ENCODE measurements at places on chromosomes 6 and 20.

- DNase-seq: no peak
Observed at GRCh38 chr6:115750292-115750691, 310.4 kb downstream of the FRK start.

DNA sequence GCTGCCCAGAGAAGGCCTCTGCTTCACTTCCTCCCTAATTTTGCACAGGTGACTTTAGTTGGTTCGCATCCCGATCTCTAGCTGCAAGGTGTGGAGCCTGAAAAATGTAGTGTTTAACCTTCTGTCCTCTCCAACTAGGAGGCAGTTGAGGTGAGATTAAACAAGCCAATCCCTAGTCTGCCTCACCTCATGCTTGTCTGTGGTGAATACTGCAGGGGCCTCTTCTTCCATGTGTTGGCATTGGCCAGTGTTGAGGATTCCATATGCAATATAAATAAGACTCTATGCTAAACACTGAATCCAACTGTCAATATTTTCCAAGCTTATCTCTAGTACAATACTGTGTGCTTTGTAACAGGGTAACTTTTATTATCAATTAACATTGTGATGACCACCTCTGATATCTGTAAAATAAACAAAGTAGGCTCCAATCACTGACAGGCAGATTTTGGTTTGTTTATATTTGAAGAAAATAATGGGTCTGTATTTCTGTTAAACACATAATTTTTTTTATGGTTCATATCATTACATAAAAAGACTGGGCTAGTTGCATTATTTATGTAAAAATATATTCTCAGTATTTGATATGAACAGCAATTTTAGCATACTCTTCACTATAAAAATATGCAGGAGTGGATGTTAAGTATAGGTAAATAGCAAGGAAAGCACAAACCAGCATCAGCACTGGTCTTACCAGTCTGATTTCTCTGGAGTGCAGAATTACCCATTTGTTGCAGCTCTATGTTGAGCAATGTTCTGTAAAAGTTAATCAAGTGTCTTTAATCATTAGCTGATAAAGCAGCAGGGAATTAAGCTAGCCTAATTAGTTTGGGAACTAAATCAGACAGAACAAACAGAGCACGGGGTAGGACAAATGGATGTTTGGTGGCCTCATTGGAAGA is 74.0 kb downstream of the ANKRD6 start:
- DNase-seq: no peak

DNA sequence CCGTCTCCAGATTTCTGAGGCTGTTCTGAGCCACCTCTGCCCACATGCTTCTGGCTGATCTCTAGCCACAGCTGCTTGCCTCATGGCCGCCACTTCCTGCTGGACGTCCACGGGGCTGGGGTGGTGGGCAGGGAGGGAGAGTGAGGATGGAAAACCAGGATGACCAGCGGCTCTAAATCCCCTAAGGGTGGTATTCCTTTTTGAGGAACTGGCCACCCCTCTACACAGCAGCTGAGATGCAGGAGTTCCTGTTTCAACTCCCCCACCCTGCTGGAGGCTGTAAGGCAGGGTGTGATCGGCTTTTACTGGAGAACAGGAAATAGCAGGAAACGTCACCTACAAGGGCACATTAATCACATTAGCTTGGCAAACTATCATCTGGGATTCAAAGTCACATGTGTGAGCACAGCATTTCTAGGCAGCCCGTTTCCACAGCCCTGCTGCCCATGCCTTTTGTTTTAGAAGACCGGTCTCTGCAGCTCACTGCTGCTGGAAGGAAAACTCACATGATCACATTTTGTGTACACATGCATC is 181.6 kb upstream of the ECI2 start:
- DNase-seq: no peak

DNA sequence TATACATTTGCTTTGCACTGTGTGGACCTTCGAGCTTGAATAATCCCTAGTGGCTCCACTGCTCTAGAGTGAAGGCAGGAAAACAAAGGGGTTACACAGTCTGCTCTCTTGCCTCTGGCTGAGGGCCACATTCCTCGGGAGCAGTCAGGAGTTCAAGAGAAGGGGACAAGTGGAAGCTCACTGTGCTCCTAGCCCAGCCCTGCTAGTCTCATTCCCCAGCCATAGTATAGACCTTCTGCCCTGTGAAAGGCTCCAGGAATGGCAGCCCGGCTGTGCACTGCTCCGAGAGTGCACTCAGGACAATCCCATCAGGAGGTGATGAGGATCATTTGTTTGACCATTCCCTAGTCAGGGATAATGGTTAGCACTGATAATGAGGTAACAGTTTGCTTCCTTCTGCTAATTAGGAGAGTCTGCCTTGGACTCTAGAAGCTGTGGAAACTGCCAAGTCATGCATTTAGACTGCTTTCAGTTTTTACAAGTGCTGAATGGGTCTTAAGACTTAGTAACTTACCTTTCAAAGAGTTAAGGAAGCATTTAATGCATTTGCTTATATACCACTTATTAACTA is 8.5 kb downstream of the IYD start:
- DNase-seq: no peak

- no peak for DNase-seq
Observed at GRCh38 chr6:15399641-15400470, 154.0 kb downstream of the JARID2 start.

DNA sequence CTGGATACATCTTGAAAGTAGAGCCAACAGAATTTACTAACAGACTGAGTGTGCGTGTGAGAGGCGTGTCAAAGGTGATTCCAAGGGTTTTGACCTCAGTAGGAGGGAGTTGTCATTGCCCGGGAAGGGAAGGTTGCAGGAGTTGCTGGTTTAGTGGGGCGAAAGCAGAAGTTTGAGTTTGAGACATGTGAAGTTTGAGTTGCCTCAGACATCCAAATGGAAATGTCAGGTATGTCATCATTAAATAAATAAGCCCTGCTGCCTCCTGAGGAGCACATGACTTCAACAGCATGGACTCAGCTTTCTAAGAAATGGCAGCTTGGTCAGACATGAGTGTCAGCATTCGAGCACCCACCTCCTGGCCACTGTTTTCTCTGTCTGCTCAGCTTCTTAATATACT is 26.6 kb upstream of the TGM2 start:
- DNase-seq: no peak

DNA sequence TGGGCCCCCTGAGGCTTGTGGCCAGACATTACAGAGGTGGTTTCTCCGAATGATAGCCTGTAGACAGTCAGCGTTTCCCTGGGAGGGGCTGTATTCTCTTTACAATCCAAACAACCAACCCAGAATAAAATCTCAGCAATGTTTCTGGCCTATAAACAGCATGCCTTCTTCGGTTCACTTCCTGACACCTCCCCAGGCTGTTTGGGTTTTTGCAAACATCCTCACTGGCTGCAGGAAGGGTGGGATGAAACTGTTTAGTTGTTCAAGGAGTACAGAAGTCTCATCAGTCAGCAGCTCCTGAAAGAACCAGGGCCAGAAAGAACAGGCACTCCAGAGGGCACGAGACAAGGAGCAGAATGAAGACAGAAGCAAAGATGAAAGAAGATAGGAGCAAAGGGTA is 350.0 kb downstream of the QKI start:
- no peak for DNase-seq

- DNase-seq: no peak
Observed at GRCh38 chr6:170423814-170424603, 117.5 kb downstream of the FAM120B start.

DNA sequence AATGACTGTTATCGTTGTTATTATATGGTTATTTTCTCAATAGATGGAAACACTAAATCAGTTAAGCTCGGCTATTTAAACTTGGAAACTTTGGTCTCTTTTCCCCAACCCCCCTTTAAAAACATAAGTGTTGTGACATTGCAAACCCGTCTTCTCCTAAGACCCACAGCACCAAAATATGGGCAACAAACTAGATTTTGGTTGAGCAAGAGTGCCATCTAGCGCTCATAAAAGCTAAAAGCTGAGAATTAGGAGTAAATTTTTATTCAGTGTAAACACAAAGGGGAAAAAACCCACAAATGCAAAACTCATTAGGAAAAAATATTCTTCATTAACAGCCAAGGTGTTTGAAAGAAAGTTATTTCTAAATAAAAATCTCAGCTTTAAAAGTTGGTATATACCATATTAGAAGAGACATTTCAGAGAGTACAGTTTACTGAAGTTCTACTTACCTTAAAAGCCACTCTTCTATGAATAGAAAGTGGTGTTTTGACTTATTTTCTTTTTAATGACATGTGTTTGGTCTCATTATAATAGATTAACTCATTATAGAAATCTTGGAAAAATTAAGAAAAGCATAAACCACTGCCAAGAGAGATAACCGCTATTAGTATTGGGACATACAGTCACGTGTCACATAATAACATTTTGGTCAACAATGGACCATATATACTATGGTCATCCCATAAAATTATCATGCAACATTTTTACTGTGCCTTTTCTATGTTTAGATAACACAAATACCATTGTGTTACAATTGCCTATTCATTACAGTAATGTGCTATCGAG is 21.1 kb downstream of the SESN1 start:
- DNase-seq: peak; percentile 46

DNA sequence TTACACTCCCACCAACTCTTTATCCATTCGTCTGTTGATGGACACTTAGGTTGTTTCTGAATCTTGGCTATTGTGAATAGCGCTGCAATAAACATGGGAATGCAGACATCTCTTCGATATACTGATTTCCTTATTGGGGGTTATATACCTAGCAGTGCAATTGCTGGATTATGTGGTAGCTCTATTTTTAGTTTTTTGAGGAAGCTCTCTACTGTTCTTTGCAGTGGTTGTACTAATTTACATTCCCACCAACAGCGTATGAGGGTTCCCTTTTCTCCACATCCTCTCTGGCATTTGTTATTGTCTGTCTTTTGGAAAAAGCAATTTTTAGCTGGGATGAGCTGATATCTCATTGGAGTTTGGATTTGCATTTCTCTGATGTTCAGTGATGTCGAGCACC is 4.6 kb upstream of the PFDN4 start:
- no peak for DNase-seq

GRCh38 chr20:44087051-44087856 is 99.7 kb downstream of the JPH2 start:
- no peak for DNase-seq

DNA sequence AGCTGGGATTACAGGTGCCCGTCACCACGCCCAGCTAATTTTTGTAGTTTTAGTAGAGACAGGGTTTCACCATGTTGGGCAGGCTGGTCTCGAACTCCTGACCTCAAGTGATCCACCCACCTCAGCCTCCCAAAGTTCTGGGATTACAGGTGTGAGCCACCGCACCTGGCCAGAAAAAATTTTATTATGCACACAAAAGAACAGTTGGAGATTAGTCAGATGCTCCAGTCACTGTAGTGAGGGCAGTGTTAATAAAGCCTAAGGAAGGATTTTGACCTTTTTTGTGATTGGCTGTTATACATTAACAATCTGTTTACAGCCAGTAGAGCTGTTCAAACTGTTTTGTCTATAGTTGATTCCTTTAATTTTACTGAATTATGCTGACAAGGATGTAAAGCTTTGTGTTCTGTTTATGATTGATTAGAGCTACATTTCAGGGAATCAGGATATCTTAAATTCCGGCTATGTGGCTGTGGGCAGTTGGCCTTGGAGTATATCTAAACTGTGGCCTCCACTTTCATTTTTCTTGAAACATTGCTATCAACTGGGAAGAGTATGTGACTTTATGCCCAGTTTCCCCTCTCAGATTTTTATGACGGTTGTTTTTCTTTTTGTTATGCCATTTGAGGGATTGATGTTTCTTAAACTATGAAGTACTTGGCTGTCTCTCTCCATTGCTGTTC is 9.9 kb downstream of the ZSWIM3 start:
- DNase-seq: no peak

DNA sequence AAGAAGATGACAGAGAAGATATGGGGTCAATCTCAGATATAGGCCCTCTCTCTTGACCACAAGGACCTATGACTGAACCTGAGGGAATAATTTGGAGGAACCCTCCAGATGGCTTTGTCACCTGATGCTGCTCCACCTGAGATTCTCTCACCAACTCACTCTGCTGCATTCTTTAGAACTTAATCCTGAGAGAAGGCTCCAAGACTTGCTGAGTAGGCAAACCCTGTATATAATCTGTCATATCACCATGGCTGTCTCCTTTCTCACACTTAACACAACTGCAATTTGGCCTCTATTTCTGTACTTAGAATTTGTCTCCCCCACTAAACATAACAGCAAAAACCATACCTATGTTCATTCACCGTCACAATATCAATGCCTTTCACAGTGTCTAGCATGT is 172.3 kb downstream of the PKHD1 start:
- no peak for DNase-seq

- DNase-seq: no peak
Observed at GRCh38 chr20:63054103-63054474, 47.3 kb upstream of the BHLHE23 start.

DNA sequence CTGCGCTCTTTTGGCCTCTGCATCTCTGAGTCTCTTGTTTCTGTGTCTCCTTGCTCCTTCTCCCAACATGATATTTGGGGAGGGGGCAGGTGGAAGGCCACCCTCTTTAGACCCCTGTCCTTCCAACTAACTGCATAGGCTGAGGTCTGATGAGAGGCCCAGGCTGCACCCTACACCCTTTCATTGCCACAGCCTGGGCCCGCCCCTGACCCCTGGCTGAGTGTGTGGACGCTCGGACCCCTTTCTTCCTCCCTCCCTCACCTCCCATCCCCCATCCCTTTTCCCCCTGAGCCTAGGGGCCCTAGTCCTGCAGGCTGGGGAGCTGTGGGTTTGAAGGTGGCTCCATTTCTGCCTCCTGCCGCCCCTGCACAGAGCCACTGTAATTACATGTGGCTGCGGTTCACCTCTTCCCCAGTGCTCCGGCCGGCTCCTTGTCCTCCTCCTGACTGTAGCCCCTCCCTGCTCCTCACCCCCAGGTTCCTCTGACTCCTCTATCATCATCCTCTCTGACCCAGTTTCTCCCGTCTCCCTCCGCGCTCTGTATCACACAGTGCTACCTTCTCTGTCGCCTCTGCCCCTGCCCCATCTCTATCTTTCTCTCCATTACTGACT is 6.8 kb downstream of the MDFI start:
- DNase-seq: no peak

- DNase-seq: no peak
Observed at GRCh38 chr20:13681248-13682125, 42.8 kb upstream of the TASP1 start.

GRCh38 chr6:122143813-122144601 is 255.4 kb upstream of the HSF2 start:
- DNase-seq: no peak

- no peak for DNase-seq
Observed at GRCh38 chr6:10569392-10570127, 48.4 kb downstream of the GCNT2 start.
